SJSA1 (cell line): ENCODE measurements at places on chromosomes 5 and 9. TPM values are rescaled to one million over a fixed set of nuclear protein-coding genes. Genes with fewer than 3 reads are reported as not detected.
A peak's percentile ranks its signal among the peaks of the same experiment; 100 is the strongest.

GRCh38 chr9:91253488-91253887, 108.2 kb downstream of the AUH start:
- DNase-seq = no peak

GRCh38 chr5:61438298-61438970, 106.4 kb downstream of the ZSWIM6 start:
- DNase-seq = no peak

DNA sequence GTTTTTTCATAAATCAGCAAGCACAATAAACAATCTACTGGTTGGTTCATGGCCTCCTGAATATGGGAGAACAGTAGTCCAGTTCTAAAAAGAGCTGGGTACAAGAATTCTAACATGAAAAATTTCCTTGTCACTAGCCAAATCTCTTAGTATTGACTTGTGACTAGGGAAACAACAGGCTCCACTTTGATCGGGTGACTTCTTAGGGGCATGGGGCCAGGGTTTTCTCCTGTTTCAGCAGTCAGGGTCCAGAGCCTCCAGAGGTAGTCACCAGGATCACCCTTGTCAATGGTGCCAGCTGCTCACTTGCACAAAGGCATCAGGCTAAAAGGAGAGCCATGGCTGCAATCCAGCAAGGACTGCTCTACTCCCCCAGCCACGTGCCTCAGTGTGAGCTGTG, 38.1 kb downstream of the LPAR1 start:
- no peak for DNase-seq

GRCh38 chr5:119486-120097, 27.6 kb downstream of the PLEKHG4B start:
- DNase-seq = no peak

- no peak for DNase-seq
Observed at GRCh38 chr5:133368916-133369783, 243.2 kb downstream of the FSTL4 start.

- DNase-seq = no peak
Observed at GRCh38 chr5:53063791-53064190, 45.8 kb downstream of the MOCS2 start.

- DNase-seq = no peak
Observed at GRCh38 chr5:30838936-30839496, 354.5 kb upstream of the CDH6 start.

DNA sequence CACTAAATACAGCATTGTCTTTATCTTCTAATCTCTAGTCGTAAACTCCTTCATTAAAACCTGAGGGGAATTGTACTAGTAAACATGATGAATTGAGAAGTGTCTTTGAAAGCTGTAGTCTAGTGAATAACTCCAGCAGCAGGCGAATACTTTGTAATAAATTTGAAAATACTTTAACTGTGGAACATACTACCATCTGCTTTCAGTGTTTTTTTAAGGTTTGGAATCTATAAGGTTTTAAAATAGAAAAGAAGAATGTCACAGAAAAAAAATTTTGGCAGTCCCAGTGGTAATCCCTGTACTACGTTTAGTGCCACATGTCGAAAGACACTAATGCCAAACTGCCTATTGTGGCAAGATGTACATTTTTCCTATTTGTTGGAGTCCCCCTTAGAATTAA, 379.0 kb upstream of the NUDT12 start:
- DNase-seq = no peak

GRCh38 chr9:94772144-94772543, 45.6 kb downstream of the AOPEP start:
- DNase-seq = no peak

DNA sequence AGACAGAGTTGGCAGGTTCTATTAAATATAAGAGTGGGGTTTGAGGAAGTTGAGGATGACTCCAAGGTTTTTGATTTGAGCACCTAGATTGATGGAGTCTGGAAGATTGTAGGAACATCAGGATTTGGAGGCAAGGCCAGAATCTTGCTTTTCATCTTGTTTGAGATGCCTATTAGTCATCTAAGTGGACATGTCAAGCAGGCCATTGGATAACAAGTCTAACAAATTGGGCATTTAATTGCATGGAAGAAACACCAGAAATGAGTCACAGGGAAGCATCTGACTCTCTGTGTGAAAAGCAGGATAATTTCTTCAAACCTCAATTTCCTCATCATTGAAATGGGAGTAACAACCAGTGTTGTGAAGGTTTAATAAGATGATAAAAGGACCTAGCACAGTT, 53.3 kb upstream of the ARL15 start:
- no peak for DNase-seq

GRCh38 chr5:107553117-107553555, 117.6 kb downstream of the EFNA5 start:
- peak; percentile 74 for DNase-seq

GRCh38 chr5:10254686-10255085, 4.6 kb downstream of the CCT5 start:
- no peak for DNase-seq

- no peak for DNase-seq
Observed at GRCh38 chr9:8521112-8521511, 721.5 kb upstream of the DMAC1 start.

Gene WDR5
- total RNA-seq = 16.9 and 26.7 TPM in 2 replicates
